ENCODE measurements at places on chromosomes 16 and 17.

DNA sequence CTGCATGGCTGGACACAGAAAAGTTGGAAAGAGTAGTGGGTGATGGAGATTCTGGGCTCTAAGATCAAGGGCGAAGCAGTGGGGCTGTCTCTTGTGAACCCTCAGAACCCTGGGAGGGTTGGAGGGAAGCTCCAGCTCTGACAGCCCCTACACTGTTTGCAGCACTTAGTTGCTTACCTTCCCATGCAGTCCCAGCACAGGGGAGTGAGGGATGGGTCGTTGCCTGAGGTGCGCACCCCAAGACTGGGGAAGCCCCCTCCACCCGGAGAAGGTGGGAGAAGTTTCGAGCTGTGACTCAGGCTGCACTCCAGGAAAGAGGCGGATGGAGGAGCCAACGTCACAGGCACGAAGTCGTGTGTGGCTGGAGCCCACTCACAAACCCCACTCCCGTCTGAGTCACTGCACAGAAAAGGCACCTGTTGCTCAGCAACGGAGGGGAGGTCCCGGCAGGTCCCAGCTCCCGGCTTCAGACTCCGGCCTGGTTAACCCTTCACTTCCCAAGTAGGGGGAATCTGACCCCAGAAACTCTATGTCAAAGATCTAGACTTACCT, 60.1 kb downstream of the AIPL1 start:
- DNase-seq: peak; percentile 15

DNA sequence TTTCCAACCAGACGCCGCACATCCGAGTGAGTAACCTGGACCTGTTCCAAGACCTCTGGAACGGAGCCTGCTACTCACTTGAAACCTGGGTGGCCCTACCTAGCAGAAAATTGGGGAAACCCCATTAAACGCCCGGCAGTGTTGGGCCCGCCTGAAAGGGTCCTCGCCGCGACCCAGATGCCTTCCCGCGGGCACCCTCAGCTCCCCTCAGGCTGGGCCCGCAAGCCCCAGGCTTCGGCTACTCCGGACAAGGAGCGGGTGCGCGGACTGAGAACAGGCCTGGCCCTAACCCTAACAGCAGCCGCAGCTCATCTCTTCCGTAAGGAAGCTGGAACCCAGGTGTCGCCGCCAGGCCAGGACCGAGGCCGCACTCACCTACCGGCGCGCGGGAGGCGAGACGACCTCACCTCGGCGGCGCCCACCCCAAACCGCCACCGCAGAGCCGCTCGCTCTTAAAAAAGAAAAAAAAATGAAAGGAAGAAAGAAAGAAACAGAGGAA, 344 bp downstream of the PSME3IP1 start:
- peak; percentile 38 for DNase-seq

DNA sequence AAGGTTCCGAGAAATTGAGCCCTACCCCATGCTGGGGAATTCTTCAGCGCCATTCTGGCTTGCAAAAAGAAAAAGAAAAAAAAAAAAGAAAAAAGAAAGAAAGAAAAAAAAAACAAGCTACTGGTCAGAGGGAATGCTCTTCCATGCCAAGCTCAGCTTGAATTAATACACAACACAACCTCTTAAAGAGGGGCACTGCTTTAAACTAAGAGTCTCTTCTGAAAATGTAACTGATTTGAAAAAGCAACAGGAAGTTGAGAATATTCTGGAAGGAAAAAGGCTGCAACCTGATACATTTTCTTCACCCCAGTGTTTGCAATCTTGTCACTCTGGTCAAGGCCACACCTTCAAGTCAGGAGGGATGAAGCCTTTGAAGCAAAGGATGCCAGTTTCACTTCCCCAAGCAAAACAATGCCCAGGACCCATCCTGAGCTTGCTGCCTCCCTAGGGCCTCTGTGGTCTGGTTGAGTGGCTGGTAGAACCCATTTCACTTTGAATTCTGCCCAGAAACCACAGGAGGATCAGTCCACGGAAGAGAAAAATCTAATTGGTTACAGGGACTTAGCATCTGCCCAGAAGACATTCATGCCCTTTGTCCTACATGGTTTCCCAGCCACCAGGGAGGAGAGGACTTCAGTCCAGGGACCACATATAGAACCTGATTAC, 389.7 kb downstream of the SOX9 start:
- DNase-seq: no peak

DNA sequence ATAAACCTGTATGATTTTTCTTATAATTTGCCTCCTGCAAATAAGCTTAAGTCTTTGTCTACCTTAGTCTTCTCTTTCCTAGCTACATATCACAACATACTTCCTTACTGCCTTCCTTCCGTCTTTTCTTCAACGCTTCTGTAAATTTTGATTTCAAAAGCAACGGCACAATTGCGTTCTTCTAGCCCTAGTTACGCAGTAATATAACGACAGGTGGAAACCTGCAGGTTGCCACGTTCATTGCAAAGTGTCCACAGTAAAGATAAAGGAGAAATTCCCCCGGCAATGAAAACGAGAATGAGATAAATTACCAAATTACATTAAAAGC, 546 bp upstream of the PSMD7 start:
- DNase-seq: no peak

DNA sequence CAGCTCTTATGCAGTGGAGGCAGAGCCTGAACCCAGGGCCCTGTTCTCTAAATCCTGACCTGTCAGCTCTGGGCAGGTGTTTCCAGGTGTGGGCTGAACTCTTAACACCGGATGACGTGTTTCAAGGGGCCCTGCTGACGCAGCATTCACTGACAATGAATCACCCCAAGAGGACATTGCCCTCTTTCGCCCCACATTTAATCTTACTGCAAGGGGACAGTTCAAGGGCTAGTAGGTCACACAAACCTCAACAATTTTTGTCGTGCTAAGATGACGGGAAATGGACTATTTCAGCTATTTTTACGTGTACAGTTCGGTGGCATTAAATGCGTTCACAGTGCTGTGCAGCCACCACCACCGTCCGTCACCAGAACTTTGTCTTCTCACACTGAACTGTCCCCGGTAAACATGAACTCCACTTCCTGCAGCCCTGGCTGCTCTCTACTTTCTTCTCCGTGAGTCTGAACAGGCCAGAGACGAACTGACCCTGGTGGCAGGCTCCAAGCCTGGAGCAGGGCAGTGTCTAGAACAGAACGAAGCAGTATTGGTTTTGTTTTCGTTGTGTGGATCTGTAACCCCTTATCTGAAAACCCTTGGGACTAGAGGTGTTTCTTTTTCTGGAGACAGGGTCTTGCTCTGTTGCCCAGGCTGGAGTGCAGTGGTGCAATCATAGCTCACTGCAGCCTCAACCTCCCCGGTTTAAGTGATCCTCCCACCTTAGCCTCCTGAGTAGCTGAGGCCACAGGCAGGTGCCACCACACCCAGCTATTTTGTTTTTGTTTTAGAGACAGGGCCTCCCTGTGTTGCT, 88.4 kb upstream of the CIBAR2 start:
- DNase-seq: no peak

GRCh38 chr17:41118721-41119120, 548 bp upstream of the KRTAP4-11 start:
- no peak for DNase-seq

GRCh38 chr17:63151941-63152523, 186.0 kb downstream of the TANC2 start:
- peak; percentile 3 for DNase-seq

- no peak for DNase-seq
Observed at GRCh38 chr16:70574595-70575271, 51.1 kb downstream of the SF3B3 start.

DNA sequence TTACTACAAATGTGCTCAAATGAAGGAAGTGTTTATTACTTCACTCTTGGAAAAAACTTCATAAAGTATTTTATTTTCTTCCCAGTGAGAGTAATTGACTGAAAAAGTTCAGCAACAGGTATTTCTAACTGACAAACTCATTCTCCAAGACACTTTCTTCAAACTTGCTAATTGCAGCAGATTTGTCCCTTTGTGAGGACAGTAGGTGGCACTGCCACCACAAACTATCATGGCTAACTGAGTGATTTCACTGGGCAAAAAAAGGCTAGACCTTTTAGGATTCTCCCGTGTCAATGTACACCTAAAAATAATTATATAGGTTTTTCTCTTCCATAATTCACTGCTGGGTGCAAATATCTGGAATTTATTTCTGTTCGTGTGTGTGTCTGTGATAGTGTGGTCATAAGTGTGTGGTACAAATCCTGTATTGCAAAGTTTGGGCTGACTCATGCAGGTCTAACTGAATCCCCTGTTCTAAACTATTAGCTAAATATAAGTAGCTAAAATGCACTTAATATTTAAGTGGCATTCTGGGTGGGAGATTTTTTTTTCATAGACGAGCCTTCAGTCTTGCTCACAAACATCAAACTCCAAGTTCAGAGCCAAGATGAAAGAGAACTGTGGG, 3.9 kb downstream of the HS3ST3A1 start:
- DNase-seq: peak; percentile 56

- no peak for DNase-seq
Observed at GRCh38 chr16:66933776-66934137, 445 bp downstream of the CIAO2B start.

GRCh38 chr17:39261286-39261685, 35.5 kb upstream of the STAC2 start:
- no peak for DNase-seq

DNA sequence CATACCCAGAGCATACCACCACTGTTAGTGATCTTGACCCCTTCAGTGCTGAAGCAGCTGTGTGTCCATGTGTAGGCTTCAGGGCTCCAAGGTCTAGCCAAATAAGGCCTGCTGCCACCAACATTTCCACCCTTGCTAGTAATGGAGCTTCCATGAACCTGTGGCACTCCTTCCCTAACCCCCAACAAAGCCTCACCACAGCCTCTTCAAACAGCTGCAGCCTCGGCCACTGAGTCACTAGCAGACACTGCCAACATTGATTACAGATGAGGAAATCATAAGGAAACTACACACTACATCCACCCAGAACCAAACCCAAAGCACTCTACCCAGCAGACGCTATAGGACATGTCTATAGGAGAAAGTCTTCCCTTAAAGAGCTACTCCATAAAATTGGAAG, 610.7 kb downstream of the KCNJ2 start:
- DNase-seq: no peak

- no peak for DNase-seq
Observed at GRCh38 chr16:13110124-13110796, 208.9 kb downstream of the SHISA9 start.

- no peak for DNase-seq
Observed at GRCh38 chr16:30766206-30766932, 4.2 kb downstream of the RNF40 start.

GRCh38 chr16:74573622-74574021, 33.3 kb downstream of the GLG1 start:
- no peak for DNase-seq

DNA sequence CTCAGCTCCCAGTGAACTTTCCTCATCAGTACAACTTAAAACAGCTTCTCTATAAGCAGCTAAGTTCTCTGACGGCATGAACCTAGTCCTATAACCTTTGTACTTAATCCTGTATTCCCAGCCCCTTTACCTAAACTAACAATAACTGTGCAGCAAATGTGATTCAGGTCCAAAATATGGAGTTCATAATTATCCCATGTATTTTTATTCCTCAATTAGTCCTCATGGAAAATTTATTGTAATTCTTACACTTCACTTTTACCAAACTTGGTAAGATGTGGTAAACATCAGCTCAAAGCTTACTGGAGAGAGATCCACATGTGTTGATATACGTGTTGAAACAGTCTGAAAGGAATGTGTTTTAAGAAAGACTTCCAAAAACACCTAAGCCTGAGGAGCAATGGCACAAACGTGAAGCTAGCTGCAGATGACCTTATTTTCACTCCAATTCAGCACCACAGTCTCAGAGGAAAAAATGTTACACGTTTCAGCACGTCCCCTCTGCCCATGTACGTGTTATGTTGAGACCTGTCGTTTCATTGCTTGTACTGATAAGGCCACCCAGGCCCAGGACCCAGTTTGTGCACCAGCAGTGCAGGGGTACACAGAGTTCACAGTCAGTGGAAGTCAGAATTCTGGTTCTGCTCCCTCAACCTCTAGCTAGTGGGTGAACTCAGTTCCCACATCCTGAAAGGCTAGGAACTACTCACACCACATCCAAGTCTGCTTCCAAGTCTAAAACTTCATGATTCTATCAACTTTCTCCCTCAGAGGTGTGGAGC, 7.1 kb downstream of the USP31 start:
- DNase-seq: no peak

GRCh38 chr17:1482680-1483079, 9.8 kb downstream of the MYO1C start:
- no peak for DNase-seq

GRCh38 chr17:4711661-4712181, 1.3 kb downstream of the ARRB2 start:
- no peak for DNase-seq

- DNase-seq: no peak
Observed at GRCh38 chr17:1484060-1484535, 8.4 kb downstream of the MYO1C start.

- no peak for DNase-seq
Observed at GRCh38 chr17:40038882-40039513, 15.2 kb downstream of the MED24 start.

GRCh38 chr16:80791411-80791810, 13.0 kb downstream of the CDYL2 start:
- no peak for DNase-seq

- no peak for DNase-seq
Observed at GRCh38 chr17:5043524-5043923, 8.3 kb upstream of the SLC52A1 start.

DNA sequence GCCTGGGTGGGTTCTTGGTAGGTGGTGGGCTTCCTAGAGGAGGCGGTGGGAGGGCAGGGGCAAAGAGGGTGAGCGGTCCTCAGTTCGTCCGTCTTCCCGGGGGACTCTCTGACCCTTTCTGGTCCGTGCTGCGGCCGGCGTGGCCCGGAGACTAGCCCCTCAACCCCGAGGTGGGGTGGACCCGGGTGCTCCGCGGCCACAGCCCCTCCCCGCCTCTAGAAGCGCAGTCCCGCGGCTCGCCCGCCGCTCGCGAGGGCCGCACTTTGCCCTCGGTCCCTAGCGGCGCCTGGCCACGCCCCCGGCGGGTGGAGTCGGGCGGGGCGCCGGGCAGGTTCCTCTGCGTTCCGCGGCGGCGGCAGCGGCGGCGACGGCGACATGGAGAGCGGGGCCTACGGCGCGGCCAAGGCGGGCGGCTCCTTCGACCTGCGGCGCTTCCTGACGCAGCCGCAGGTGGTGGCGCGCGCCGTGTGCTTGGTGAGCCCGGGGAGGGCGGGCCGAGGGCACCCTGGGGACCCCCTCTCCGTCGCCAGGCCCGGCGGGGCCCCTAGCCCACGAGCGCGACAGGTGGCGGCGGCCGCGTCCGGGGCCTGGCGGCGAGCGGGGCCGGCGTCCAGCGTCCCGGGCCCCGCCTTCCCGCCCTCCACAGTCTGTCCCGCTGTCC, at the start of gene SYNGR2:
Gene SYNGR2, plus strand, starts transcription at position 340 of the 661 bp plus-strand sequence. Its CDS starts 36 bp downstream, at position 376.
- DNase-seq: peak; percentile 95

- DNase-seq: no peak
Observed at GRCh38 chr16:66889622-66890021, 9.3 kb downstream of the PDP2 start.

- DNase-seq: peak; percentile 65
Observed at GRCh38 chr16:19389246-19389645, 28.4 kb upstream of the TMC5 start.

- DNase-seq: no peak
Observed at GRCh38 chr16:75421820-75422126, 11.5 kb downstream of the CFDP1 start.

- no peak for DNase-seq
Observed at GRCh38 chr17:76513306-76513692, 12.1 kb upstream of the RHBDF2 start.

GRCh38 chr17:27602721-27603420, 28.1 kb upstream of the LGALS9 start:
- peak; percentile 92 for DNase-seq

GRCh38 chr16:28180655-28181460, 30.9 kb downstream of the XPO6 start:
- no peak for DNase-seq
